HepG2 (cell line): ENCODE measurements at places on chromosomes 11 and 22. TPM values are rescaled to one million over a fixed set of nuclear protein-coding genes. Genes with fewer than 3 reads are reported as not detected.

DNA sequence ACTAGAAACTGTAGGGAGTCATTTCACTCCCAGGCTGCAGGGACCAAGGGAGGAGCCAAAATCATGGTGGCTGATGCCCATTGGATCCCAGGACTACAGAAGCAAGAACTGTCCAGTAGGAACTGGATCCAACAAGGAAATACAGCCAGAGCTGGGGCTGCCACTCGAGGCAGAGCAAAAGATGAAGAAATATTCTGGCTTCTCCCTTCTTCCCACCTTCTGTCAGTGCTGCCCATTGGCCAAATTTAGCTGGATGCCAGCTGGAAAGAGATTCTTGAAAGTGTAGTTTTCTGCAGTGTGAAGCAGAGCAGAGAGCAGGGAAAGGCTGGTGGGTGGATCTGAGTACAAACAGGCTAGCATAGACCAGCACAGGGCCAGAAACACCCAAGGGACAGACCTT lies 45.6 kb downstream of the COMMD9 start:
- no peaks in the 10 kb centered on the region for H3K36me3 ChIP-seq
- H3K27me3 ChIP-seq, result no peaks in the 10 kb centered on the region
- no peak overlapping the region for H3K4me3 ChIP-seq
- no peak for DNase-seq

FOLR2 gene
- not detected in 2 replicates for total RNA-seq

DNA sequence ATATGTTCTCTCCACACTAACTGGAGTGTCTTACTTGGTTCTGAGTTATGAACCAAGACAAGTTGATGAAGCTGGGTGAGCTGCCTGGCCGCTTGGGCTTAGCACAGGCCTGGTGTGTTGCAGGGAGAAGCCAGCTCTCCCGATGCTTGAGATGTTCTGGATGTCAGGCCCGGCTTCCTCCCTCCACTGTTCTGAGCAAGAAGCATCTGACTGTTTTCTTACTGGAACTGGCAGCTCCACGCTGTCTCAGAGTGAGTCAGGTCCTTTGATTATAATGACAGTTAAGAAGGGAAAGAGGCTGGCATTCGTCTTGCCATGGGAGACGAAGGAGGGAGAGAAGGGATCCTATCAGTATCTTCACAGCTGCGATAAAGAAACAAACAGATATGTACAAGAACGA lies 46.5 kb upstream of the CRTAM start:
- no peaks in the 10 kb centered on the region for H3K4me1 ChIP-seq
- no peak for DNase-seq
- no peaks in the 10 kb centered on the region for H3K27me3 ChIP-seq
- H3K36me3 ChIP-seq, result peaks cover 2% of the 10 kb centered on the region

PTPN5 gene
- total RNA-seq, result not detected in 2 replicates

DNA sequence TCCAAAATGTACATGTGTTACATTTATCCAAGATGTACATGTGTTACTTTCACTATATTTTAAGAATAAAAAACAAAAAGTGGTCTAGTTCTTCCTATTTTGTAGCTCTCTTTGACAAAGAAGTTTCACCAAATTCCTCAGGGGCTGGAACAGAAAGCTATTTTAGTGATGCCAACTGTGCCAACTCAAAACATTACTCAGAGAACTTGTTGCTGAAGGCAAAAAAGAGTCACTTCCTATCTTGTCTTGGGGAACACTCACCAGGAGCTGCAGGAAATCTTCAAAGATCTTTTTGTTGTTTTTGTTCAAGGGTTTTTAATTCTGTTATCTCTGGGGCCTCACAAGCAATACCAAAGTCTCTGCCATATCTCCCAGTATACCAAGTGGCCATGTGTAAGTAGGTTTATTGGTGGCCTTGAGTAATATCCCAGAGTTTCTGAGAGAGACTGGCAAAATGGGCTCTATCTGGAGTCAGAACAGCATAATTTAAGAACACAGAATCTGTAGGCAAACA lies 13.6 kb upstream of the EED start:
- peaks cover 10% of the 10 kb centered on the region for H3K4me1 ChIP-seq
- H3K4me3 ChIP-seq, result no peak overlapping the region
- no peaks in the 10 kb centered on the region for H3K36me3 ChIP-seq
- no peak overlapping the region for H3K27ac ChIP-seq
- H3K27me3 ChIP-seq, result no peaks in the 10 kb centered on the region; the same call in 1 of the 2 replicates
- DNase-seq, result no peak

GRCh38 chr11:83722392-83723119 lies 436.4 kb upstream of the CCDC90B start:
- DNase-seq, result no peak
- peaks cover 14% of the 10 kb centered on the region for H3K4me1 ChIP-seq
- H3K36me3 ChIP-seq, result no peaks in the 10 kb centered on the region
- no peak overlapping the region for H3K27ac ChIP-seq
- no peak overlapping the region for H3K4me3 ChIP-seq
- no peaks in the 10 kb centered on the region for H3K27me3 ChIP-seq

DNA sequence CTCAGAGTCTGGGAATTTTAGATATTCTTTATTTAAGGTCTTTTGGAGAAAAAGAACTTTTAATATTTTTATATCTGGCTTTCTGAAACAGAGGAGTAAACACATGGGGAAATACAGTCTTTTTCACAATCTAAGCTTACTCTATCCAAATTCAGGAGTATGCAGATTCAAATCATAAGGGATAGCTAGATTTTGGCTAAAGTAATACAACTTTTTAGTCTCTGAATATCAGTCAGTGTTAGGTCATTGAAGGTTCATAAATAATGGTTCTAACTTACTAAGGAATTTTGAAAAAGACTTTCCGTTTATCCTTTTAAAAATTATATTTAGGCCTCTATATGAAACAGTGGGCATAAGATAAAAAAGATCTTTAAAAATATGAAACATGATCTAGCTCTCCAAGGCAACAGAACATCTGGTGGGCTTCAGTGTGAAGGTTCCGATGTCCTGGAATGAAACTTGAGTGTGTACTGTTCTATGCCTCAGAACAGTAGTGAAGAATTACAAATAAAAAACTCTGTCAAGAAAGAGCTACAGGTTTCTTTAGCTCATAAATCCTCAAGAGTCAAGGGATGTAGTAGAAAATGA lies 165.2 kb upstream of the PDGFD start:
- no peak overlapping the region for H3K27ac ChIP-seq
- no peaks in the 10 kb centered on the region for H3K27me3 ChIP-seq
- DNase-seq, result no peak
- H3K4me1 ChIP-seq, result no peaks in the 10 kb centered on the region

- H3K27ac ChIP-seq, result no peak overlapping the region
- DNase-seq, result no peak
- no peaks in the 10 kb centered on the region for H3K27me3 ChIP-seq
- no peaks in the 10 kb centered on the region for H3K4me1 ChIP-seq
Measured at GRCh38 chr22:25726241-25726640, 15.7 kb upstream of the MYO18B start.

DNA sequence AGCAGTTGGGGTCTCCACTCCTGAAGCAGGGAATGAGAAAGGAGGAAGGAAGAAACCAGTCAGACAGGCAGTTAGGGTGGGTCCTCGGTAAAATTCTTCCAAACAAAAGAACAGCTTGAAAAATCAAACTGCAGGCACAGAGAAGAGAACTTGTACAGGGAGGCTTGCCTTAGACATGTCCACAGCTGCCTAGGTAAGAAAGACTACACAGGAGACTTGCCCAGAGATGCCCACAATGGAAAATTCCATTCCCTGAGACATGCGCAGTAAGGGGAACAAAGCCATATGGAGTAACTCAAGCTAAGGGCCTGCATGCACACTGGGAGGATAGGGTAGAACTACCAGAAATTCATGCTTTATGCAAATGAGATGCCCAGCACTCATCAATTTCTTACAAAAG lies 9.8 kb downstream of the KCNJ11 start:
- no peak overlapping the region for H3K27ac ChIP-seq
- H3K36me3 ChIP-seq, result peaks cover 53% of the 10 kb centered on the region
- no peaks in the 10 kb centered on the region for H3K27me3 ChIP-seq
- DNase-seq, result no peak
- H3K4me3 ChIP-seq, result no peak overlapping the region

GRCh38 chr11:2689651-2690575 lies 9.9 kb downstream of the KCNQ1OT1 start:
- peaks cover 47% of the 10 kb centered on the region for H3K36me3 ChIP-seq
- H3K27ac ChIP-seq, result peak overlapping the region; percentile 45
- peaks cover 100% of the 10 kb centered on the region for H3K4me1 ChIP-seq
- DNase-seq, result no peak
- no peaks in the 10 kb centered on the region for H3K27me3 ChIP-seq
- no peak overlapping the region for H3K4me3 ChIP-seq

DNA sequence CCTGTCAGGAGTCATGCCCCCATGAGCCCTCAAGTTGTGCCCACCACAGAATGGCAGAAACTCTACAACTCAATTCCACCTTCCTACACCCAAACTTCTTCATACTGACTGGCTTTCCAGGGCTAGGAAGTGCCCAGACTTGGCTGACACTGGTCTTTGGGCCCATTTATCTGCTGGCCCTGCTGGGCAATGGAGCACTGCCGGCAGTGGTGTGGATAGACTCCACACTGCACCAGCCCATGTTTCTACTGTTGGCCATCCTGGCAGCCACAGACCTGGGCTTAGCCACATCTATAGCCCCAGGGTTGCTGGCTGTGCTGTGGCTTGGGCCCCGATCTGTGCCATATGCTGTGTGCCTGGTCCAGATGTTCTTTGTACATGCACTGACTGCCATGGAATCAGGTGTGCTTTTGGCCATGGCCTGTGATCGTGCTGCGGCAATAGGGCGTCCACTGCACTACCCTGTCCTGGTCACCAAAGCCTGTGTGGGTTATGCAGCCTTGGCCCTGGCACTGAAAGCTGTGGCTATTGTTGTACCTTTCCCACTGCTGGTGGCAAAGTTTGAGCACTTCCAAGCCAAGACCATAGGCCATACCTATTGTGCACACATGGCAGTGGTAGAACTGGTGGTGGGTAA lies at the start of gene OR52W1:
Gene OR52W1 (plus strand): TSS at position 51 of the 637 bp plus-strand sequence. CDS start 0 bp downstream, at position 51.
- H3K4me3 ChIP-seq, result no peak within 1 kb of the TSS
- no peaks in the 10 kb centered on the region for H3K4me1 ChIP-seq
- H3K27me3 ChIP-seq, result peaks cover 5% of the 10 kb centered on the region; the same call in 1 of the 3 replicates

GRCh38 chr11:111269146-111269868 lies 23.8 kb downstream of the POU2AF2 start:
- H3K4me3 ChIP-seq, result no peak overlapping the region
- H3K27me3 ChIP-seq, result no peaks in the 10 kb centered on the region
- no peaks in the 10 kb centered on the region for H3K36me3 ChIP-seq

SULT4A1 gene
- not detected in 2 replicates for total RNA-seq

GRCh38 chr11:73944085-73944484 lies 6.7 kb upstream of the DNAJB13 start:
- H3K4me1 ChIP-seq, result peaks cover 18% of the 10 kb centered on the region
- no peak overlapping the region for H3K4me3 ChIP-seq
- no peak for DNase-seq
- H3K27me3 ChIP-seq, result no peaks in the 10 kb centered on the region
- peaks cover 7% of the 10 kb centered on the region; the same call in 1 of the 3 replicates for H3K36me3 ChIP-seq

- no peaks in the 10 kb centered on the region for H3K36me3 ChIP-seq
- no peak overlapping the region for H3K4me3 ChIP-seq
- H3K27ac ChIP-seq, result no peak overlapping the region
- H3K4me1 ChIP-seq, result no peaks in the 10 kb centered on the region
- no peak for DNase-seq
Measured at GRCh38 chr11:38593649-38594048, 1995.6 kb upstream of the RAG2 start.
